ENCODE measurements at places on chromosomes 2 and 18.

DNA sequence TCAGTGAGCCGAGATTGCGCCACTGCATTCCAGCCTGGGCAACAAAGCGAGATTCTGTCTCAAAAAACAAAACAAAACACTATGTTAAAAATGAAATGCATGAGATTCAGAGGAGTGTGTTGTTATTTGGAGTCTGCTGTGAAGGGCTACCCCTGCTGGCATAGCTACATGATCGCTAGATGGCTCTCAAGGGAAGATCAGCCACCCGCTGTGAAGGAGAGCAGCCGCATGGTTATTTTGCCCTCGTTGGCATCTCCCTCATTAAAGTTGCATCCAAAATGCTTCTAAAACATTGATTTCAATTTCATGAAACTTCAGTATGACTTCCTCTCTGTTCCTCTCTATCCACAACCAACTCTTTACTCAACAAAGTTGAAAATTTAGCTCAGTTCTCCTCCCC lies 54.8 kb upstream of the NDUFV2 start:
- peaks cover 5% of the 10 kb centered on the region for H3K36me3 ChIP-seq
- no peak for DNase-seq
- no peaks in the 10 kb centered on the region for H3K27me3 ChIP-seq
- no peak overlapping the region for H3K27ac ChIP-seq
- H3K4me1 ChIP-seq: peaks cover 15% of the 10 kb centered on the region
- H3K4me3 ChIP-seq: no peak overlapping the region

DNA sequence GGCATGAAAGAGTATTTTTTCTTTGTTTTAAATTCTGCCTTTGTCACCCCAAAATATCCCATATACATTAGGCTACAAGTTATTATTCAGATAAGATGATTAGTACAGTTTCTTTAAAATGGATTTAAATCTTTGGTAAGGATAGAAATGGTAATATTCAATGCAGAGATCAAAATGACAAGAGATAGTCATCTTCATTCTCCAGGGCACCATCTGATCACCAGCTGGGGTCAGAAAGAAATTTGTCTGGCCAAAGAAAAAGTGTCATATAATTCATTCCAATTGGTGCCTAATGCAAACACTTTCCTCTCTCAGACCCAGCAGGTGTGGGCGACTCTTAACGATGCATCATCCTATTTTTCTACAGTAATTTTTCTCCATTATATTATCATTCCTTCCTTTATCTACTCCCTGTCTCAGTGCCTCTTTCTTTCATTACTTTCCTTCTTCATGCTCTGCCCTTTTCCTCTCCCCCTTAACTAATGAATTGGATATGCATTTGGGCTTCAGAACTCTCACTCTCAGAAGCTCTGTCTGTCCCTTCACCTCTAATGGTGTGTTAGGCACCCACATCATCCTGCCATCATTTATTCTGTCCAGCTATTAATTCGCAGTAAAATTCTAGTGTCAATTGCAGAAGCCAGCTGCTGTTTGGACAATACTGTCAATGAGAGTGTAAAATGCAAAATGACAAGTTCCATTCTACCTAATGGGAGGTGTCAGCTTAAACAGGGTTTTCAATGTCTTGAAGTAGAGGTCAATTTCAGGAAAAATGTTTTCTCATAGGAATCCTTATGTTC lies 570.5 kb downstream of the TDRD15 start:
- H3K4me3 ChIP-seq: no peak overlapping the region
- H3K4me1 ChIP-seq: no peaks in the 10 kb centered on the region
- no peak for DNase-seq
- no peaks in the 10 kb centered on the region for H3K27me3 ChIP-seq

- no peaks in the 10 kb centered on the region for H3K27me3 ChIP-seq
- no peak overlapping the region for H3K27ac ChIP-seq
- peaks cover 3% of the 10 kb centered on the region for H3K4me1 ChIP-seq
- peaks cover 33% of the 10 kb centered on the region for H3K36me3 ChIP-seq
- no peak overlapping the region for H3K4me3 ChIP-seq
Measured at GRCh38 chr2:224561234-224562005, 23.7 kb downstream of the CUL3 start.

- no peak overlapping the region for H3K27ac ChIP-seq
- no peak for DNase-seq
- no peak overlapping the region for H3K4me3 ChIP-seq
Measured at GRCh38 chr2:18600255-18600613, 10.9 kb upstream of the NT5C1B start.

- no peak overlapping the region for H3K4me3 ChIP-seq
- H3K27ac ChIP-seq: no peak overlapping the region
Measured at GRCh38 chr2:240077442-240077841, 24.1 kb upstream of the OR6B3 start.

DNA sequence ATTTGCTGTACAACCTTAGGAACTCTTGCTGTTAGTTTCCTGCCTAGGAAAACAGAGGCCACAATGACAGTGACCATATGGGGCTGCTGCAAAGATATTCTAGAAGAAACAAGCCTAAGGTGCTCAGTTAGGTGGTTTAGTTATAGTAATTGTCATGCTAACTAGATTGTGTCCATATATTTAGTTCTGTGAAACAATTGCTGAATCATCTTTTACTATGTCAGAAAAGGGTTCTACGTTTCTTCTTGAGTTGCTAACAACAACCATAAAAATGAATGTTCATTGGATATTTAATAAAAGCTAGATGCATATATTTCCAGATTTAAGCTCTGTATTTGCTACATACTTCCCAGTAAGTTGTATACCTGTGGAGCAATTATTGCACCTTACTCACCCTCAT lies 597.2 kb upstream of the KLHL29 start:
- no peaks in the 10 kb centered on the region for H3K36me3 ChIP-seq
- H3K4me3 ChIP-seq: no peak overlapping the region
- no peak for DNase-seq

DNA sequence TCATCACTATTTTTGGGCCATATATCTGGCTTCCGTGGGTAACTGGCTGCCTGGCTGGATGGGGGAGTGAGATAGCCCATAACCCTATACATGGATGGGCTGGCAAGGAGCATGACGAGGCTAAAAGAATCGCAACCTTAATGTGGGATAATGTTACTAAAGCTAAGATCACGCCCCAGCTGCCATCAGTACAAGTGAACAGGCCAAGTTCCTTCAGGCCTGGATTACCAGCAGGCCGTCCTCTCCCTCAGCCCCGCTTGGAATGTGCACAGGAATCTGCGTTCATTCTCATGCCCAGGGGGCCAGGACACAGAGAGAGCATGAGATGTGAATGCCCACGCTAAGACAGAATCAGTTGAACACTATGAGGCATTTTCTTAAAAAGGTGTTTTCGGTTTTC lies 34.7 kb downstream of the RMC1 start:
- DNase-seq: no peak
- no peak overlapping the region for H3K27ac ChIP-seq
- H3K4me1 ChIP-seq: peaks cover 40% of the 10 kb centered on the region

DNA sequence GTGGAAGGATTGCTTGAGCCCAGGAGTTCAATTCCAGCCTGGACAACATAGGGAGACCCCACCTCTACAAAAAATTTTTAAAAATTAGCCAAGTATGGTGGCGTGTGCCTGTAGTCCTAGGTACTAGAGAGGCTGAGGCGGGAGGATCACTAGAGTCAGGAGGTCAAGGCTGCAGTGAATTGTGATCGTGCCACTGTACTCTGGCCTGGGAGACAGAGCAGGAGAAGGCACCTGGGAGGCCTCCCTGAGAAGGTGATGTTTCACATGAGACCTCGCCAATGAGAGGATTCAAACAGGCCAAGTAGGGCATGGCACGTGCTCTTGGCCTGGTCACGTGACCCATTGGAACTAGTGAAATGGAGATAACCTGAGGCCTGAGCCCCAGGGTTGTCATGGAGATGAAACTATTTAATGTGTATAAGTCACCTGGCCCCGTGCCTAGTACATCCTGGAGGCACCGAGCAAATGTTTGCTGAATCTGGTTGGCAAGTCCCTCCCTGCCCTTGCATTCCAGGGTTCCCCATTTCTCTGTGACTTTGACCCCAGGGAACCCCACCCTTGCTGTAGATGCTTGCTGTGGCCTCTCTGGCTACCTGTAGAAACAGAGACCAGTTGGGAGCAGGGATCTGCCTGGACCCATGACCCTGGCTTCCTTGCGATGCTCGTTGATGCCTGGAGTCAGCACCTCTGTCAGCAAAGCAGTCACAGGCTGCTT lies 26.1 kb upstream of the ROCK2 start:
- peaks cover 13% of the 10 kb centered on the region for H3K27me3 ChIP-seq
- no peak for DNase-seq
- no peak overlapping the region for H3K27ac ChIP-seq
- H3K36me3 ChIP-seq: no peaks in the 10 kb centered on the region
- H3K4me3 ChIP-seq: no peak overlapping the region

DNA sequence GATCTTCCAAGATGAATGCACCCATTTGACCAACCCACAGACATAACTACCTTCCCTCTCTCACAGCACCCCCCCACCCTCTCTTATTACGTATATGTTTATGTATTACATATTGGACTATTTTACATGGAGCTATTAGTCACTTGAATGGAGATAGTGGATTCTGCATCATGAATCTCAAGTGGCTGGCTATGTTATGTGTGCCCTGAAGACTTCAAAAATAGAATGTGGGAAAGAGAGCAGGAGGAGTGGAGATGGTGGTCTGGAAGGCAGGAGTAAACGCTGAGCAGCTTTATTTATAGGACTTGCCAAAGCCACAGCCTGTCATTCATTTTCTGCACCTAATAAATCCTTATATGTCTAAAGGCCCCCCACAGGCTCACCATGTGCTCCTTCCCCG lies 4.9 kb downstream of the ANTXR1 start:
- no peak overlapping the region for H3K4me3 ChIP-seq
- H3K36me3 ChIP-seq: no peaks in the 10 kb centered on the region
- no peak for DNase-seq
- no peak overlapping the region for H3K27ac ChIP-seq
- peaks cover 7% of the 10 kb centered on the region for H3K4me1 ChIP-seq

DNA sequence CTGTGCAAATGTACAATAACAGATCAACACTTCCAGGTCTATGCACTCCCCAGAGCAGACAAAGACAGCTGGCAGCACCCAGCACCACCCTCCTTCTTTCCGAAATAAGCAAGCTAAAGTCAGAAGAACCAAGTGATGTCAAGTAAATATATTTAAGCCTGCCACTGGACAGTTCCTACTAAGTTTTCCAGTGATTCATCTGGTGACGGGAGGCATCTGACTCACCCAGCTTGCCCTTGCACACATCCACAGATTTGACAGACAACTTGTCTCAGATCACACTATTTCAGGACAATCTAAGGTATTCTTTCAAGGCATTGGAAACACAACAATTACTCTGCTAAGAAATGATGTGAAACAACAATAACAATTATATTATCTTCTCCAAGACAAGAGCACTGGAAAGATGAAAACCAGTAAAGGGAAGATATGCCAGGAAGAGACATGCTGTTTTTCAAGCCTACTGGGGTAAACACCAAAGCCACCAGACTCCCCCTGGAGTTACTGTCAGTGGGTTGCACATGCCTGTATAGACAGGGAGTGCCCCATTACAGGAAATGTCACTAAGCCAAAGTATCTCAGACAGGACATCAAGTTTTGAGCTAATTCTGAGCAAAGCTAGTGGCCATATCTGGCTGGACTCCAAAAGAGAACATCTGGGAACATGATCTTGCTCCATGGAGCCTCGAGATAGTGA lies 287.9 kb upstream of the KLHL29 start:
- H3K4me3 ChIP-seq: no peak overlapping the region
- no peak for DNase-seq
- H3K27me3 ChIP-seq: no peaks in the 10 kb centered on the region
- no peaks in the 10 kb centered on the region for H3K4me1 ChIP-seq
- no peak overlapping the region for H3K27ac ChIP-seq
- H3K36me3 ChIP-seq: no peaks in the 10 kb centered on the region

DNA sequence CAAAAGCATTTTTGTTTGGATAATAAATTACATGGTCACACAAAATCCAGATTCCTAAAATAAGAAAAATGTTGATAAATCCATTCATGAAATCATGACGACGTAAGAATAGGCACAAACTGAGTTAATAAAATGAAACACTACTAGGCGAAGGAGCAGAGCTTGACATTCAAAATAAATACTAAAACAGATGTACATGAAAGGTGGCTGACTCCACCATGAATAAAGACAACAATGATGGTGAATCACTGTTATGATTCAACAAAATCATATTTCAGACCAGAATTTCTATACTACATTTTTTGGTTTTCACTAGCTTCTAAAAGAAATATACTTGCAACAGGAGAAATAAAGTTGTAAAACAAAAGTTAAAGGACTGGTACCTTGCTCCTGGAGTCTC lies 122.0 kb upstream of the RNU4ATAC start:
- H3K4me1 ChIP-seq: no peaks in the 10 kb centered on the region
- H3K4me3 ChIP-seq: no peak overlapping the region
- no peak overlapping the region for H3K27ac ChIP-seq
- DNase-seq: no peak
- H3K27me3 ChIP-seq: no peaks in the 10 kb centered on the region

- no peak overlapping the region for H3K27ac ChIP-seq
- no peak for DNase-seq
- no peaks in the 10 kb centered on the region for H3K4me1 ChIP-seq
- no peak overlapping the region for H3K4me3 ChIP-seq
Measured at GRCh38 chr2:228545748-228546145, 364.3 kb upstream of the SPHKAP start.

GRCh38 chr2:24559473-24560113 lies 68.5 kb downstream of the NCOA1 start:
- no peaks in the 10 kb centered on the region for H3K4me1 ChIP-seq
- H3K36me3 ChIP-seq: peaks cover 25% of the 10 kb centered on the region
- H3K4me3 ChIP-seq: no peak overlapping the region
- no peak for DNase-seq
- H3K27ac ChIP-seq: no peak overlapping the region

- no peaks in the 10 kb centered on the region for H3K27me3 ChIP-seq
- peaks cover 10% of the 10 kb centered on the region for H3K4me1 ChIP-seq
Measured at GRCh38 chr2:45778720-45779171, 127.3 kb downstream of the PRKCE start.

DNA sequence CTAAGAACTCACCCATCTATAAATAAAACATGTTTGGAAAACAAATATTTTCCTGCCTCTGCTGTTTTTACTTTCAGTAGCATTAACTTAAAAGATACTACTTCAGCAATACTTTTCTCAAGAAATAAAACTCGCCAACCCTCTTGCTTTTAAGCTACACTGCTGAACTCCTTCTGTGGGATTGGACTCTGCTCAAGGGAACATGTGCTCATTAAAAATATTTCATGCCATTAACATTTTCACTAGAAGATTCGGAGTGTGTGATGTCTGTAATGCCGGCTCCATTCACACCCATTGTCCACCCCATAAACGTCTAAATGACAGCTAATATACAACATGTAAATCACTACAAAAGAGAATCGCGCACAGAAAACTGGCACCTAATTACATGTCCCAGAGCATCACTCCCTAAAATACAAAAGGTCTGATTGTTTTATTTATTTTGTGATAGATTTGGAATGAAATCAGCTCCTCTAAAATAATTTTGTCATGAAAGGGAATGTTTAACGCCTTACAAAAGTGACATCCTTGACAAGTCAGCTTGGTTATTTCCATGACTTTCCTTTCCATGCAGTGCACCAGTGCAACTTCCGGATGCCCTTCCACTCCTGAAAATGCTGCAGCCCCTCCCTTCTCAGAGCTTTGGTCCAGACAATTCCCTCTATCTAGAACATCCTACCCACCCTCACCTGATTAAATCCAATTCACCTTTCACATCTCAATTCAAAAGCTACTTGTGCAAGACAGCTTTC lies 73.1 kb downstream of the ANKRD44 start:
- DNase-seq: no peak
- H3K27ac ChIP-seq: peak overlapping the region; percentile 87
- H3K27me3 ChIP-seq: no peaks in the 10 kb centered on the region
- H3K36me3 ChIP-seq: peaks cover 34% of the 10 kb centered on the region
- peaks cover 82% of the 10 kb centered on the region for H3K4me1 ChIP-seq
